ENCODE measurements at places on chromosomes 1 and 21.

DNA sequence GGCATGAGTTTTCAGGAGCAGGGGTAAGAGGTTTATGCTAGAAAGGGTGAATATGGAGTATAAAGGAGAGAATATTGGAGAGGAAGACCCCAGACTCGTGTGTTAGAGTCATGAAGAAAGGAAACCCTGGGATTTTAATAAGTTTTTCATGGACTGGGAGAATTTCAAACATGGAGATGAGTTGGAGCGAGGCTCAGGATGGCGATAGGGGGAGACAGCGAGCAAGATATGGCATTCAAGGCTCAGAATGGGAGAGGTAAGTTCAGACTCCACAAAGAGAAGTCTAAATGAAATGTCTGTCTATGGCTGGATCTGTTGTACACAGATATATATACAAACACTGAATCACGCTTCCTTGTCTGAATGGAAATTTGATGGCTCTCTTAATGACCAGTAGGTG lies 92.5 kb downstream of the LRRC40 start:
- DNase-seq = no peak

- no peak for DNase-seq
These were observed 27.5 kb downstream of the RNF19B start for GRCh38 chr1:32937061-32937460.

GRCh38 chr1:44660176-44660575 lies 14.1 kb downstream of the TMEM53 start:
- no peak for DNase-seq

DNA sequence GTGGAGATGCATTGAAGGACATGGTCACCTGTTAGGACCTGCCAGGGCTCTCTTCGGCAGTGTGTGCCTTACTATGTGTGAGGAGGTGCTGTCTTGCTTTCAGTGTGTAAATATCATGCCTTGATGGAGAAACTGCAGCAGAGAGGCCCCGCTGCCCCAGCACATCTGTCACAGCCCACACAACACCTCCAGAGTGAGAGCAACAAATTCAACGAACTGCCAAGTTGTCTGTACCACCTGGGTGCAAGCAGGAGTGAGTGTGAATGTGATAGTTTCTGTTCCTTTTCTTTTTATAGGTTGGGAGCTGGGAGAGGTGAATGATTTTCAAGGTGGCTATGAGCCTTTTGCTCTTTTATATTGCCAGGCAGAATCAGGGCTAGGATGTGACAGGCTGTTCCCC lies 114.6 kb upstream of the KIAA0040 start:
- no peak for DNase-seq

DNA sequence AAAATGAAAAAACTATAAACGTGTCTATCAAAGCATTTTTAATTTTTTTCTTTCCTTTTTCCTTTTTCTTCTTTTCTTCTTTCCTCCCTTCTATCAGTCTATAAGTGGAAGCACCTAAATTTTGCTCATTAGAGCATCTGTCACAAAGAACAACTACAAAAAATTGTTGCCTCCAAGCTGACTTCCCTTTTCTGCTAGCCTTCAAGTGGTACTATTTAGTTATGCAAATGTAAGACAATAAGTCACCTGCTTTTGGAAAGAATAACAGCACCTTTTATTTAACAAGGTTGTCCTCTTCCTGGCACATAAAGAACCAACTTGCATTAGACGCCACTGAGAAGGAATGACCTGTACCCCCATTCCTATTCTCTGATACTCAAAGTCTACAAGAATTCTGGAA lies 45.0 kb upstream of the C1orf53 start:
- no peak for DNase-seq

- DNase-seq = no peak
These were observed 25.2 kb downstream of the RCAN1 start for GRCh38 chr21:34589511-34590282.

DNA sequence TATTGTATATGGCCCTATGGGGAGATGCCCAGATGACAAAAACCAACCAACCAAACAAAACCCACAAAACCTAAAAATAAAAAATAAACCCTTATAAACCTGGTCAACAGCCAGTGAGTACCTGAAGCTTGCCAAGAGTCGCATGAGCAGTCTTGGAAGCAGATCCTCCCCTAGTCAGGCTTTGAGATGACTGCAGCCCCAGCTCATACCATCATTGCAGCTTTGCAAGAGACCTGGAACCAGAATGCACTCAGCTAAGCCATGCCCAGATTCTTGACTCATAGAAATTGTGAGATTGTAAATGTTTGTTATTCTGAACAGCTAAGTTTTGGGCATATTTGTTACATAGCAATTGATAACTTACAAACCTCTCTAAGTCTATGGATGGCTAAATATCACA lies 326.8 kb downstream of the HLX start:
- no peak for DNase-seq

DNA sequence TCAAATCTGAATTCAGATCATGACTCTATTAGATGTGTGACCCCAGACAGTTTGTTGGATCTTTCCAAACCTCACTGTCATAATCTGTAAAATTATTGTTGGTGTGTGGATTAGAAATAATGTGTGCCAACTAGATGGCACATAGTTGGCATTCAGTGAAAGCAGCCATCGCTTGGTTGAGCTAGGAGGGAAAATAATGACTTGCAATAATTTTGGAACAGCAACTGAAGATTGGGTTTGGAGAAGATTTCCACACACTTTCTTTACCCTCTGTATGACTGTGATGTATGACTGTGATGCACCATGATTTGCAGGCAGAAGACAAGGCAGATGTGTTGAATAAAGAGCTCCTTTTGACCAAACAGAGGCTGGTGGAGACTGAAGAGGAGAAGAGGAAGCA lies 24.0 kb upstream of the CACYBP start:
- DNase-seq = no peak

GRCh38 chr1:15088281-15088971 lies 65.1 kb upstream of the TMEM51 start:
- DNase-seq = no peak

- no peak for DNase-seq
These were observed 89.3 kb downstream of the HMCN1 start for GRCh38 chr1:185823467-185823866.

DNA sequence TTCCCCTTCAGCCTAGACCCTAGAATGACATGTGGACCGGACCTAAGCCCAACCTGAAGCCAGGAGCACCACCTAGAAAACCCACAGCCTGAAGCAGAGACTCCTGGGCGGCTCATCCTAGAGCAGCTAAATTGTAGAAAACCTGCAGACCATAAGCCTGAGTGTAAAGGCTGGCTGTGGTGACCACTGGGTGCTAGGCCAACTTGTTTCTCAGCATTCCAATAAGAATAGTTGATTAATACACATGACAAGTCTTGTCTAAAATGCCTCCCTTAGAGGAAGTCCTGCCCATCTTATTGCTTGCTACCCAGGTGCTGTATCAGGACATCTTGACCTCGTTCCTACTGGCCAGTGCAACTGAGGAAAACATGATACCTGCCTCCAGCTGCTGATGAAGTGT lies 23.3 kb upstream of the CASQ2 start:
- no peak for DNase-seq

DNA sequence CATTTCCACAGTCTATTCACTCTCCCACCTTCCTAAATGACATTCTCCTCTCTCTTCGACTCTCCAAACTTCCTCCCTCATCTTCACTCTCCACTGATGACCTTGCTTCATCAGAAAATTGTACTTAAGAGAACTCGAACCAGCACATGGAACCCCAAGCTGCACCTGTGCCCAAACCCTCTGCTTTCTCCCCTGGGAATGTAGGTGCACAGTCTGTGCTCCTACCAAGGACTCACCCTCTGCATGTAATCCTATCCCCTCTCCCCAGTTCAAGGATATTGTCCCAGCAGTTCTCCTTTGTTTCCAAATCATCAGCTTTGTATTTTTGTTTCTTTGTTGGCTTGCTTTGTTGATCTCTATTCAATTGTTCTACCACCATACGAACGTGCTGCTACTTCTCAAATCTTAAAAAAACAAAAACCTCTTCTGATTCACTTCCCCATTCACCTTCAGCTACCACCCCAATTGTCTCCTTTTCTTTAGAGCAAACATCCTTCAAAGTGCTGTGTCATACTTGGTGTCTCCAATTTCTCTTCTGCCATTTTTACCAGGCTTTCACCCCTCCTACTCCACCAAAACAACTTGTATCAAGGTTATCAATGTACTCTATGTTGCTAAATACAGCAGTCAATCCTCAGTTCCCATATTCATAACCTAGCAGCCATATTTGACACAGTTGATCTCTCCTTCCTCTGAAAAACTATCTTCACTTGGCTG lies 26.8 kb downstream of the RAB3B start:
- DNase-seq = peak; percentile 49

DNA sequence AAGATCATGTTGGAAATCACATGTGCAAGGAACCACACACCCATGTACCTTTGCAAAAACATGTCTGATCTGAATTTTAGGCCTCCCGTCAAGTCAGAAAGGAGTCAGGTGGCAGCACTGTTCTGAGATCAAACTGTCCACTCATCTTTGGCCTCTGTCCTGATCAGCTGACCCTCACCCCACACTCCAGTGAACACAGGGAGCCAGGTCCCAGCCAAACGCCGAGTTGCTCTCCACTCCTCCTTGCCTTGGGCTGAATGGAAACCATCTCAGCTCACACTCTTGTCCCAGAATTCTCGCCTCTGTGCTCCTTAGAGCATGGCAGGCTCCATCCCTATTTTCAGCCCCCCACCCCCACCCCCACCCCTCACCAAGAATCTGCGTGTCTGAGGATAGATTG lies 4.6 kb upstream of the RNF186 start:
- DNase-seq = no peak

- no peak for DNase-seq
These were observed 66.4 kb upstream of the TARDBP start for GRCh38 chr1:10945991-10946509.

- DNase-seq = no peak
These were observed 52.8 kb upstream of the IFFO2 start for GRCh38 chr1:19009126-19009881.

GRCh38 chr1:42748461-42749410 lies 8.7 kb upstream of the CLDN19 start:
- no peak for DNase-seq

GRCh38 chr1:221700948-221701347 lies 40.9 kb downstream of the DUSP10 start:
- no peak for DNase-seq

GRCh38 chr21:32337206-32337605 lies 38.6 kb downstream of the MRAP start:
- no peak for DNase-seq

GRCh38 chr1:192747943-192748342 lies 60.9 kb upstream of the RGS2 start:
- no peak for DNase-seq

DNA sequence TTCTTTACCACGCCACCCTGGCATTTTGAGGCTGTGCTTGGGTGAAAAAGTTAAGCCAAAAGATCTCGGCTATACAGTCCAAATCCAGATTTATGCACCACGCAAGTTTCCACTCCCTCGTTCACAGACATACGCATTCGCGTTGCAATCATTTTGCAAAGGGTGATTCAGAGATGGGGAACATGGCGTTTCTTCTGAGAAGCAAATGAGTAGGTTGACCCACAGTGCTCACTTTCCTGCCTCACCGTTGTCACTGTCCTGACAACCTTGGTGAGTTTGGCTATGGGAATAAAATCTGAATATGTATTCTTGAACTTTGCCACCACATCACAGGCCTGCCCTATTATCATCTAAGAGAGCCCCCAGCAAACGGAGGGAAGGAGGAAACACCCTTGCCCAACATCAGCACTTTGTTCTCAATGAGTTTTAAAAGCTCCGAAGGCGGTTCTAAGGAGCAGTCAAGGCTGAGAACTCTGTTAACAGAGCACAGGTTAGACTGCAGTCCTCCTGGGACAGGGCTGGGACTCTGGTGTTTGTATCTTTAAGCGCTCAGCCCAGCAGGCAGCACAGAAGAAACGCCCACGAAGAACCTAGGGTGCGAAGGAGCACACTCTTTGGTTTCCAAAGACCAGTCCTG lies 86.4 kb downstream of the RUNX1 start:
- no peak for DNase-seq

- DNase-seq = no peak
These were observed 50.7 kb downstream of the PTGFR start for GRCh38 chr1:78541479-78541878.

DNA sequence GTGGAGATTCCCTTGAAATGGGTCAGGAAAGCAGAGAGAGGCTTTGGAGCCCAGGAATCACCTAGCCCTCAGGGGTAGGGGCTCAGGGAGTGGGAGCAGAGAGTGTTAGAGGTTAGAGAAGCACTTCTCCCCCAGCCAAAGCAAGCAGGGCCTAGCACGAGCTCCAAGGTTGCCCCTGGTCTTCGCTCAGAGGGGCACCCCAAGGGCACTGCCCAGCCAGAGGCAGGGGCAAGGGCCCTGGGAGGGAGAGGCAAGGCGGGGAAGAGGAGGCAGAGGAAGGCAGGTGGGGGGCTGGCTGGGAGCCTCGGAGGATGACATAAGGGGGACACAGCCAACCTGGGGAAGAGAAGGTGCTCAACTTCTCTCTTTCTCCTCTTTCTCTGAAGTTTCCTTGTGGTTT lies 71.9 kb downstream of the CASZ1 start:
- no peak for DNase-seq

DNA sequence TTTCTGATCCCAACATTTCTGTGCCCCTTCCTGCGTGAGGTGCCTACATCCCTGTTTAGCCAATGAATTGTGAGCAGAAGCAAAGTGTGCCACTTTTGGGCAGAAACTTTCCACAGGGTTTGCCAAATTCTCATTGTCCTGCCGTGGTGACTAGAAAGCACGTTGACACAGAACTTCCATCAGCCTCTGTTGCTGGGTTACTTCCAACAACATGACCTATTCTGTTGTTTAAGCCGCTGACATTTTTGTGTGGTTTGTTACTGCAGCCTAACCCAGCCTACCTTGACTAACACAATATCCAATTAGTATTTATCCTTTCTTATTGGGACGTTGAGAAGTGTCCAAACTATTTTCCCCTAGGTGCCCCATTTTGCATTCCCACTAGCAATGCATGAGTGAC lies 136.8 kb downstream of the URB2 start:
- no peak for DNase-seq

DNA sequence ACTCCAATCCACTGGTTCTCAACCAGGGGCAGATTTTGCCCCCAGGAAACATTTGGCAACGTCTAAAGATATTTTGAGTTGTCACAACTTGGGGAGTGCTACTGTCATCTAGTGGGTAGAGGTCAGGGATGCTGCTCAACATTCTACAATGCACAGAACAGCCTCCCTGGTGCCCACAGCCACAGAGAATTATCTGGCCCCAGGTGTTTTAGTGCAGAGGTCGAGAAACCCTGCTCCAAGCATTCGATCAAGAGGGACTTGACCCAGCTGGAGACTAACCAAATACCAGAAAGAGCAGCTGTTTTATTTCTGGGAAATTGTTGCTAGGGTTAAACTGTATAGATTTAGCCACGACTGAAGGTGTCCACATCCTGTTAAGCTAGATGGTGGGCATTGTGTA lies 19.2 kb downstream of the CD247 start:
- no peak for DNase-seq

- DNase-seq = no peak
These were observed 67.5 kb upstream of the DUSP10 start for GRCh38 chr1:221809091-221810029.
